ENCODE measurements at places on chromosomes 1 and 21.

GRCh38 chr21:14115646-14116045 is 95.1 kb downstream of the LIPI start:
- DNase-seq, result no peak

- no peak for DNase-seq
Observed at GRCh38 chr1:117814856-117815797, 114.3 kb downstream of the GDAP2 start.

- DNase-seq, result no peak
Observed at GRCh38 chr21:43364851-43365424, 62.0 kb downstream of the SIK1 start.

GRCh38 chr1:93729906-93730305 is 48.3 kb upstream of the BCAR3 start:
- no peak for DNase-seq

- no peak for DNase-seq
Observed at GRCh38 chr1:208077232-208078075, 166.5 kb upstream of the CD34 start.

- DNase-seq, result no peak
Observed at GRCh38 chr1:232854798-232855159, 49.6 kb downstream of the MAP10 start.

DNA sequence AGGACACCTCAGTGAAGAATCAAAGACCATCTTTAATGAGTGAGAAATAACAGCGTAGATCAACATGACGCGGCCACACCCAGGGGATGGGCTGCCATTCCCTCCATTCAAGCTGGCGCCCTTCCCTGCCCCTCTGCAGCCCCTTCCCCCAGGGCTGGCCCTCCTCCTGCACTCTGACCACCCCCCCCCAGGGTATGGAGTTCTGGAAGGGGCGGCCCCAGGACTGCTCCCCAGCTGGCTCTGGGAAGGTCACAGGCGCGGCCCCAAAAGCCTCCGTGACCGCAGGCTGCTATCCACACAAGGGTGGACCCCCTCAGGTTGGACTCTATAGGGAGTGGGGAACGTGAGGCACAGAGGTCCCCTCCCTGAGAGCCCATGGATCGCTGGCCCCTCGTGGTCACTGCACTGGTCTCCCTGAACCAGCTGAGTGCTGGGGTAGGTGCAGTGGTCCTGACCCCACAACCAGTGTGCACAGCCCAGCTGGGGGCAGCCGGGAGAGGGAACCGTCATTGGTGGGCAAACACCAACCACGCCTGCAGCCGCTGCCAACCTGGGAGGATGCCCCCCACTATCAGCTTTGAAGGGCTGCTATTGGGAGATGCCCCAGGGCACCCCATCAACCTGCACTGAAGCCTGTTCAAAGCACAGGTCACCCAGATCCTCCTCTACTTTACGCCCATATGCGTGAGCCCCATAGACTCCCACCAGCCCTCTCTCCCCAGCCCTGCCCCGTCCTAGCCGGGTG is 16.1 kb upstream of the GPR153 start:
- DNase-seq, result no peak

- no peak for DNase-seq
Observed at GRCh38 chr1:84862810-84863251, 30.2 kb downstream of the LPAR3 start.

- no peak for DNase-seq
Observed at GRCh38 chr1:4978660-4979390, 324.4 kb downstream of the AJAP1 start.

- DNase-seq, result no peak
Observed at GRCh38 chr1:89701746-89702241, 68.9 kb downstream of the LRRC8C start.

GRCh38 chr1:80310703-80311245 is 1304.2 kb upstream of the ADGRL4 start:
- DNase-seq, result no peak

DNA sequence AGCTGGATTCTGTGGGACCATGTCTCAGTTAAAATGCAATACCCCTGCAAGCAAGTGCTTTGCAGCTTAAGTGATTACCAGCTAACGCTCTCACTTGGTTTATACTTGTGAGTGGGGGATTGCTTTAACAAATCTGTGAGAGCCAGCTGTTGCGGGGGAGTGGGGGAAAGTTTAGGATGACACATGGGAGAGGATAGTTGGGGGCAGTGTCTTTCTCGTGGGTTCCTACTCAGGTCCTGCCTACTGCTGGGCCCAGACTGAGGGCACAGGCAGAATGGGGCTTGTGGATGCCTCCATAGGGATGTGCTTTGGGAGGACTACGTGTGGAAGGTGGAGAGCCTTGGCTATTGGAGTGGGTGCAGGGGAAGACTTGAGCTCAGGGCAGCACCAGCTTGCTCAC is 60.1 kb downstream of the ELK4 start:
- no peak for DNase-seq

- no peak for DNase-seq
Observed at GRCh38 chr1:1917304-1917976, 1.6 kb downstream of the TMEM52 start.

- DNase-seq, result no peak
Observed at GRCh38 chr1:32239337-32239736, 7.7 kb upstream of the FAM167B start.

DNA sequence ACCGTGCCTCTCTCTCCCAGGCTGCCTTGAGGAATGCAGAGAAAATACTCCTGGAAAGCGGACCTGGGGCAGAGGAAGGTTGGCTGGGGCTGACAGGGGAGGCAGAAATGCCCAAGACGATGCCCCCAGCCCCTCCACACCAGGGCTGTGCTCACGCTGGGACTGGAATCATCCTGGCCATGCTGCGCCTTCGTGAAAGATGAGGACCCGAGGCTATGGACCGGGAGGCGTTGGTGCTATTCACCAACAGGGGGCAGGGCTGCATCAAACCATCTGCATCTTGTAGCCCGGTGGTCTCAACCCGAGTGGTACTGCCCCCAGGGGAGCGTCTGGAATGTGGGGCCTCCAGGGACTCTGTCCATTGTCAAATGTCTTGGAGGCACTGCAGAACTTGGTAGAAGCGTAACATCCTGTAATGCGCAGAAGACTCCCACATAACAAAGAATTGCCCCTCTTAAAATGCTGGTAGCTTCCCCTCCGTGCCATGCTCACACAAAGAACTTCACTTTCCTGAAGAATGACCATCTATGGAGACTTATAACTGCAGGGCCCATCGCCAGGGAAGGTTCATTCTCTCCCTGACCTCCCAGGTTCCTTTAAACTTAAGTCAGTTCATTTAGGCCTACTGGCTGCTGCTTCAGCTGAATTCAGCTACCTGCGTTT is 251.2 kb downstream of the RRAGC start:
- DNase-seq, result no peak

- no peak for DNase-seq
Observed at GRCh38 chr1:150548632-150549495, at the start of gene ADAMTSL4. Gene ADAMTSL4, plus strand, starts transcription at chr1:150549408. Its CDS starts 2,881 bp downstream, at chr1:150552289.

GRCh38 chr1:99855914-99856450 is 5.8 kb downstream of the AGL start:
- no peak for DNase-seq

GRCh38 chr21:31772674-31773555 is 41.0 kb upstream of the SCAF4 start:
- no peak for DNase-seq

GRCh38 chr1:210339500-210339899 is 10.8 kb downstream of the HHAT start:
- no peak for DNase-seq

DNA sequence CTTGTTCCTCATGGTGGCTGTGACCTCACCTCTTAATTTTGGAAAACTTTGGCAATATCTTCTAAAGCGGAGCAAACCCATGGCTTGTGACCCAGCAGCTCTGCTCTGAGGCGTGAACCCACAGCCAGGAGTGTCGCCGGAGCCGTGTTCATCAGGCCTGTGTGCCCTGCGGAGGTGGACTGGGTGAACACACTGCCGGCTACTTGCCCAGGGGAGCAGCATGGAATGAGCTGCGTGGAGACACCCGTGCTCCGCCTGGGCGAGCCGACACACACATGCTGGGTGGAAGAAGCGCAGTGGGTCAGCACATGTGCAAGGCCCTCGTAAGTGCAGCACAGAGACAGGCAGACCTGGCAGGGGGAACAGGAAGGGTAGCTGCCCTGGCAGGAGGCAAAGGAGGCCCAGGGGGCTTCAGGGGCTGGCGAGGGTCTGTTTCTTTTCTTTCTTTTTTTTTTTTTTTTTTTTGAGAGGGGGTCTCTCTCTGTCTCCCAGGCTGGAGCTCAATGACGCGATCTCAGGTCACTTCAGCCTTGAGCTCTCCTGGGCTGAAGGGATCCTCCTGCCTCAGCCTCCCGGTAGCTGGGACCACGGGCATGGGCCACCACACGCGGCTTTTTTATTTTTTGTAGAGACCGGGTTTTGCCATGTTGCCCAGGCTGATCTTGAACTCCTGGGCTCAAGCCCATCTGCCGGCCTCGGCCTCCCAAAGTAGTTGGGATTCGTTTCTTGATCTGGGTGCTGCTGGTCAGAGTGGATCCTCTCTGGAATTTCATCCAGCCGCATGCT is 41.8 kb downstream of the AGPAT3 start:
- no peak for DNase-seq

DNA sequence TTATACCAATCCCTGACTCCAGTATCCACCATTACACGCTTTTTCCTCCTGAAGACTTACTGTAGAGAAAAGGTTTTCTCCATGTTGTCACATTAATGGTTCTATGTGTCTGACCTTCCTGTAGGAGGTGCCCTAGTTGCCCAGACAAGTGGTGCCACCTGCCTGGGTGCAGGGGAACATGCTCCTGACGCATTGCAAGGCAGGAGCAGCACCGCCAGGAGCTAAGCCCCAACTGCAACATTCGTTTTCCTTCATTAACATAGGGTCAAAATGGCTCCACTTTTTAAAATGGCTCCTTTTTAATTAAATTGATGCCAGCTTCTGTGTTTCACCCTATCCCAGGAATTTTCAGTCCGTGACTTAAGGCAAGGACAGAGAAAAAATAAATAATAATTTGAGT is 220.1 kb upstream of the SAMSN1 start:
- no peak for DNase-seq

DNA sequence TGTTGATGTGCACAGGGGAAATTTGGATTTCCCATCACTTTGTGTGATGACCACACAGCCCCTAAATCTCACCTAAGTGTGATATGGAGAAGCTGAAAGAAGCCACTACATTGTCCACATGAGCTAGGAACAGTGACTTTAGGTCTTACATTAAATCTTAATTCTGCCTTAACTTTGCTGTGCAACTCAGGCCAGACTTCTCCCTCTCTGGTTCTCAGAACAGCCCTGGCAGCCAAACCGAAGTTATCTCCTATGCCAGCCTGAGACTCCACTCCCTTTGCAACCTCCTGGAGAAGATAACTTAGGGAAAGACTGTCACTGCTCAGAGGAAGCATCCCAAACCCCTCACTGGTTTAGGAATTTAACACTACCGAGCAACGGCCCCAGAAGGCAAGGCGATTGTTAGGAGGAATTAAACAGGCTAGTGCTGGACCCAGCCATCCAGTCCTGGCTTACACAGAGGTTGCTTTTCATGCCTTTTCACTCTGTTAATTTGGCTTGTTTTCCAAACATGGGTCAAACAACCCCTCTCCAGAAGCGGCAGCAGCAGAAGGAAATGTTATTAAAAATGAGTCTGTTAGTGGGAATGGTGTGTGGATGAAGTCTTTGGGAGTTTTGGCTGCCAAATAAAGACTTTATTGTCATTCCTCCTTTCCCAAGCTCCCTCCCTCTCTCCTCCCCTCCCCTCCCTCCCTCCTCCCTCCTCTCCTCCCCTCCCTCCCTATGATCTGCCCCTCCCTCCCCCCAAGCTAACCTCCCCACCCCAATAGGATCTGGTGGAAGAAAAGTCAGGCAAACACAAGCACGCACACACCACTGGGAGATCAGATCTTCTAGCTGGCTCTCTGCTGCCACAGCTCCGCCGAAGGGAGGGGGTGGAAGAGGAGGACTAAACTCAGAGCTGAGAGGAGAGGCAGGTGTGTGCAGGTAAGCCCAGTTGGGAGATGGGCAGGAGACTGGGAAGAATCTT is at the start of gene PRELP:
PRELP (plus strand) TSS at position 795 of the 970 bp plus-strand sequence. CDS start 7,379 bp downstream, outside the sequence.
- no peak for DNase-seq

GRCh38 chr1:200364091-200364759 is 45.6 kb downstream of the ZNF281 start:
- no peak for DNase-seq

DNA sequence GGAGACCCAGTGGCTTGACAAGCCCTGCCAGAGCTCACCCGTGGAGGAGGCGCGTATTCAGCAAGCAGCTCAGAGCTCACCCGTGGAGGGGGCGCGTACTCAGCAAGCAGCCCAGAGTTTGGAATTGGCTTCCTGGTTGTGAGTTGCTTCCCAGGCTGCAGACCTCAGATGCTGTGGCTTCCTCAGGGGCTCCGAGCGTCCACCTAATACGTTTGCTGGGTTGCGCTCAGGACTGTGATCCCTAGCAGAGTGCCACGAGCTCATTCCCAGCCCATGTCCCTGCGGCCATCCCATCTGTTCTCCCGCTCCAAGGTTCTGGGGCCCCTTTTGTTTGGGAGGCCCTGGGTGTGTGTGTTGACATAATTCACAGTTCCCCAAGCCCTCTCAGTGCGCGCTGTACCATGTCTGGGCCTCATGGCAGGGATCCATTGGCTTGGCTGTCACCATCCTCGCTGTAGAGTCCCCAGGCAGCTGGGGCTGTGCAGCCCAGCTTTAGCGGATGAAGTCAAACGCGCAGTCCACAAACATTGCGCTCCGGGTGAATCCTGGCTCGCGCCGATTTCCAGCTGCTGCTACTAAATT is 3.6 kb downstream of the AJAP1 start:
- DNase-seq, result no peak

- no peak for DNase-seq
Observed at GRCh38 chr1:62126579-62127290, 67.9 kb upstream of the L1TD1 start.

GRCh38 chr21:32328595-32328994 is 29.9 kb downstream of the MRAP start:
- no peak for DNase-seq

- no peak for DNase-seq
Observed at GRCh38 chr1:247113094-247113497, 8.9 kb upstream of the ZNF669 start.

GRCh38 chr1:19532519-19532918 is 47.2 kb upstream of the CAPZB start:
- DNase-seq, result no peak

- no peak for DNase-seq
Observed at GRCh38 chr1:204858363-204858821, 12.3 kb upstream of the NFASC start.

GRCh38 chr21:14526836-14527695 is 19.0 kb downstream of the SAMSN1 start:
- DNase-seq, result no peak

DNA sequence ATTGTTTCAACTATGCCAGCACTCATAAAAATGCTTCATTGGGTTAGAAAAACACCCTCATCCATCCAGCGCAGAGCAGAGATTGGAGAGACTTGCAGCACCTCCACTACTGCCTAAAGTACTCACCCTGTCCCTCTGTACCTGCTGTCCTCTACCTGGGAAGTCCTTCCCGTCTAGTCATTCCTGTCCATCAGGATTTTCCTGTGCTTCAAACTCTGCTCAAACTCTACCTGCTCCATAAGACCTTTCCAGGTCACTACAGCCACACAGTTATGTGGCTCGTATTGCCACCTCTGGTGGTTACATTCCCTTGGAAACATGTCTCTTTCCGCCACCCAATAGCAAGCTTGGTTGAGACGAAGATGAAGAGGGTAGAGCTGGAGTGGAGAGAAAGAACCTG is 7.2 kb downstream of the OVGP1 start:
- DNase-seq, result no peak
